Inflammatory macrophage treated with lipopolysaccharide for 4 hours (primary cell): ENCODE measurements at places on chromosomes 16 and 17.

- no peak for DNase-seq
These were observed 8.6 kb upstream of the MYLK3 start for GRCh38 chr16:46756772-46757171.

GRCh38 chr17:55161935-55162555 lies 102.7 kb upstream of the HLF start:
- DNase-seq = no peak

- DNase-seq = no peak
These were observed 100.1 kb downstream of the MARF1 start for GRCh38 chr16:15542734-15543347.

GRCh38 chr16:80345701-80346100 lies 195.1 kb upstream of the DYNLRB2 start:
- DNase-seq = no peak

GRCh38 chr16:87706278-87707000 lies 59.3 kb downstream of the KLHDC4 start:
- no peak for DNase-seq

DNA sequence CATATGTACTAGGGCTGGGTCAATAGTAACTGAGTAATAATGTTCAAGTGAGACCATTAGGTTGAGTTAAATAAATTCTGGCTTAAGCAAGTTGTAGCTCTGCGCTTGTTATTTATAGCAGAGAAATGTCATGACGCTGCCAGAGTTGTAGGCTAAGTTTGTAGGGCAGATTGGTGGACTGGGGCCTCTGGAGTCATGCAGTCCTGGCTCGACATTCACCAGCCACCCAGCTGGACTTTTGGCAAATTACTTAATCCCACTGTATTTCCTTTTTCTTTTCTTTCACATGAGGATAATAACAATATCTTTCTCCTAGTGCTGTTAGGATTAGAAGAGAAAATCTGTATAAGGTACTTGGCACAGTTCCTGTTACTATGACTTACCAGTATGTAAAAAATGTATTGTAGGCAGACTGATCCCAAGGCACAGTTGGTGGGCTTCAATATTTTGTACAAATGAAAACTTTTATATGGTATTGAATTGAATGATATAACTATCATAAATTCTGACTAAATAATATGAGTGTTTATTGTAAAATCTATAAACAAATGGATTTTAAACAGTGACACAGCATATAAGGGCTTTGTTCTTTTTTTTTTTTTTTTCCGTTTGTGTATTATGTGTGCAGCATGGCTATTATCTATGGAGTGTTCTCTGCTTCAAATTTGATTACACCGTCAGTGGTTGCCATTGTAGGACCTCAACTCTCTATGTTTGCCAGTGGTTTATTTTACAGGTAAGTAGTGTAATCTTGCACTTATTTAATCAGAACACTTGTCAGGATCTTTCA lies 2.6 kb downstream of the MFSD11 start:
- no peak for DNase-seq

DNA sequence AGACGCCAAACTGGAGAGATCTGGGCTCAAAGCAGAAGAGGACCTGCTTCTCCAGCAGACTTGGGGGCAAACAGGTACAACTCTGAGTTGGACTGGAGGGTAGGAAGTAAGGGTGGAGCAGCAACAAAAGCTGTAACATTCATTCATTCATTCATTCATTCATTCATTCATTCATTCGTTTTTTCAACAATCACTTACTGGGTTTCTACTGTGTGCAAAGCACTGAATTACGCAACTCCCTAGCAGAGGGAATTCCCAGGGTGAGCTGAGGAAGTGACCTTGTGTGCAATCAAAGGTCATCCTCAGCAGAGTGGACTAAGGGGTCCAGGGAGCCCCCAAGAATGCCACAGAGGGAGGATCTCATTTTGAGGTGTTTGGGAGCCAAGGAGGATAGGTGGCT lies 231.1 kb upstream of the SDK2 start:
- DNase-seq = peak; percentile 66

- DNase-seq = no peak
These were observed 877.7 kb upstream of the CDH8 start for GRCh38 chr16:62913924-62914323.

DNA sequence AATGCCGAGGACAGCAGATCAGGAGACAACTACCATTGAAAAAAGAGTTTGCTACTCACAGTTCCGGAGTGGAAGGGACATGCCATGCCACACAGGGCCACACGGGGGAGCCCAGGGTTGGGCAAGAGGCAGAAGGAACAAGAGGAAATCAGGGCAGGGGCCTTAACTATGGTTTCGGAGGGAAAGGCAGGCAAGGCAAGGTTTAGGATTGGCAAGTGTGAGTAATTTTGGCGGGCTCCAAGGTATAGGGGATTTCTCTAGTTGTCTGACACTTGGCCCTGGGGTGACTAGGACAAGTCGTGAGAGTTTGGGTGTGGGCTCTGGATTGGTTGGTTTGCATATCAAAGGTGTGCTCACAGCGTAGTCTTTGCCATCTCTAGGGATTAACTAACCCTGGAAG lies 27.0 kb upstream of the NTN1 start:
- DNase-seq = peak; percentile 70

DNA sequence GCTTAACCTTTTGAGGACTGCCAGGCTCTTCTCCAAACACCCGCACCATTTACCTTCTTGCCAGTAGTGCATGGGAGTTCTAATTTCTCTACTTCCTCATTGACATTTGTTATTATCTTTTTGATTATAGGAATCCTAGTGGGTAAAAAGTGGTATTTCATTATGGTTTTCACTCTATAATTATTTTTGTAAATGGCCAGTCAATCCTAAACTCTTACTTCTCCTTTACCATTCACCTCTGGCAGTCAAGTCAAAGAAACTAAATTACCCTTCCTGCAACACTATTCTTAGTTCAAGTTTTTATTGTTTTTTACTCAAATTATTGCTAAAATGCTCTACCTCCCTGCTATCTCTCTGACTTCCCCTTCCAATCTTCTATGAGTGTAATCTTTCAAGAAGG lies 29.8 kb upstream of the ANKFY1 start:
- peak; percentile 2 for DNase-seq

GRCh38 chr16:1781758-1782407 lies 488 bp downstream of the SPSB3 start:
- DNase-seq = peak; percentile 30

DNA sequence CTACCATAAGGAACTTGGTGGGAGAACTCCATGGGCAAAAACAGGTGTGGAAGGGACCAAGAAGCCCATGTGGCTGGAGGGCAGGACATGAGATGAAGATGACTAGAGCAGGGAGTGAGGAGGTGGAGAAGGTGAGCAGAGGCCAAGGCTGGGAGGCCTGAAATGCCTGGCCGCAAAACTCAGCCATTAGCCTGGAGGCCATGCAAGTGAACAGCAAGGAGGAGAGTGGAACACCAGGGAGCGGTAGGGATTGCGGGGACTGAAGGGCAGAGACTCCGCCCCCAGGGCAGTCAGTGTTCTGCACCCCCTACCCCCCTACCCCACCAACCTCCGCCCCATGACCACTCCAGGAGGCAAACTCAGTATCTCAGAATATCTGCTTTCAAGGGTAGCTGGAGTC lies 17.0 kb downstream of the BCL7C start:
- no peak for DNase-seq

DNA sequence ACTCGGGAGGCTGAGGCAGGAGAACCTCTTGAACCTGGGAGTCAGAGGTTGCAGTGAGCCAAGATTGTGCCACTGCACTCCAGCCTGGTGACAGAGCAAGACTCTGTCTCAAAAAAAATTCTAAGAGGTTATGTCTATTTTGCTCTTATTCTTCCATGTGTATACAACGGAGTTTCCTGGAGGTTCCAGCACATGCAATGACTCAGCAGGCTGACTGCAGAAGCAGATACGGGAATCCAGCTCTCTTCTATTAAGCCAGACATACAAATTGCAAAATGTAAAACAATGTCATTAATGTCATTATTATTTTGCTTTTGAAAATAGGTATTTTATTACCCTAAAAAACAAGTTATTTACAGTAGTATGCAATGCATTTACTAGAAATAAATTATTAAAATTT lies 18.4 kb downstream of the MIEF2 start:
- DNase-seq = no peak

GRCh38 chr17:50479522-50480141 lies 972 bp downstream of the RSAD1 start:
- DNase-seq = peak; percentile 76

DNA sequence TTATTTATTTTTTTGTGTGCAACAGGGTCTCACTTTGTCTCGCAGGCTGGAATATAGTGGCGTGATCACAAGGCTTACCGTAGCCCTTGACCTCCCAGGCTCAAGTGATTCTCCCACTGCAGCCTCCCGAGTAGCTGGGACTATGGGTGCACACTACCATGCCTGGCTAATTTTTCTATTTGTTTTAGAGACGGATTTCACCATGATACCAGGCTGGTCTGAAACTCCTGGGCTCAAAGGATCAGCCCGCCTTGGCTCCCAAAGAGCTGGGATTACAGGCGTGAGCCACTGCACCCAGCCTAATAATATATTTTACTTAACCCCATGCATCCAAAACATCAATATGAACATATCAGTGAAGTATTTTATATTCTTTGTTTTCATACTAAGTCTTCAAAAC lies 2.0 kb downstream of the CCDC200 start:
- DNase-seq = no peak

DNA sequence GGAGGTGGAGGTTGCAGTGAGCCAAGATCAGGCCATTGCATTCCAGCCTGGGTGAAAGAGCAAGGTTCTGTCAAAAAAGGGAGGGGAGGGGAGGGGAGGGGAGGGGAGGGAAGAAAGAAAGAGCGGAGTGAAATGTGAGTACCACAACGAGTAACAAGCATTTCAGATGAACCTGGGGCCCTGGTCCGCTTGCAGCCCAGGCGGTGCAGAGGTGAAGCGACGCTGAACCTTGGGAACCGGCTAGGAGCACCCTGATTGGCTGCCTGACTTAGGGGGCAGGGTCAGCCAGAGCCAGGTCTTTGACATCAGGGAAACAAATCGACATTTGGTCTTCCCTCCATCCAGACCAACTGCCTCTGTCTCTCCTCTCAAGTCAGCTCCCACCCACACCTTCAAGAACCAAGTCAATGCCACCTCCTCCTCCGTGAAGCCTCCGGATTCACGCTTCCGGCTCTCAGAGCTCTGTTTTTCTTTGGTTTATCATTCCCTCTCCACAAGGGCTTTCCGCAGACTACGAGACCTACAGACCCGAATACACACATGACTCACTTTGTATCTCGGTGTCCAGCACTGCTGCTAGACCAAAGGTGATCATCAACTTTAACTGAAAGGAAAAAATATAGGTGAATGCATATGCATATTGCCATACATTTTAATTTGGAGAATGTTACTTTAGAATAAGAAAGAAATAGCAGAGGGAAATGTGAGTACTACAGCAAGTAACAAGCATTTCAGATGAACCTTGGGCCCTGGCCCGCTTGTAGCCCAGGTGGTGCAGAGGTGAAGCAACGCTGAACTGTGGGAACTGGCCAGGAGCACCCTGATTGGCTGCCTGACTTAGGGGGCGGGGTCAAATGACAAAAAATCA lies 19.3 kb downstream of the OR1F1 start:
- DNase-seq = no peak

DNA sequence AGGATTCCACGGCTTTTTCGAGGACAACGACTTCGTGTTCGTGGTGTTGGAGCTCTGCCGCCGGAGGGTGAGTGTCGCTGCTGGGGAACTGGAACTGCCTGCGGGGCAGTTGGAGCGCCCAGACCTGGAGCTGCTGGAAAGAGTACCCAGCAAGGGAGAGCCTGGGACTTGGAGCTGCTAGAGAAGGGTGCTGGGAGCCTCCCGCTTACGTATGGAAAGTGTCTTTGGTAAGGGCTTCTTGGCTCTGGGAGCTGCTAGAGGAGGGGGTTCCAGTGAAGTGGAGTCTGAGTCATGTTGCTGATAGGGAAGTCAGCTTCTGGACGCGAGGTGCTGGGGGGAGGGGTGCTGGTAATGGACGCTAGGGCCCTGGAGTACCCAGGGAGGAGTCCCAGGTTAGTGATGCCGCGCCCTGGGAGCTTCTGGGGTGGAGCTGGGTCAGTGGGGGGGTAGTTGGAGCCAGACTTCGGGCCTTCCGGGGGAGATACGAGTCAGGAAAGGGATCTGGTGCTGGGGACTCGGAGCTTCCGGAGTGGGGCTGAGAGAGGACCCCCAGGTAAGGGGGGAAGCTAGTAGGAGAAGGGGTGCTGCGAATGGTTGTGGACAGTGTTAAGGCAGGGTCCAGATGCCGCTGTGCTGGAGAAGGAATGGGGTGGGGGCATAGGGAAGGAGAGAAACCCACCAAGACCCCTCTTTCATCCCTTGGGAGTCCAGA lies 741 bp downstream of the PLK1 start:
- peak; percentile 29 for DNase-seq

GRCh38 chr17:28045304-28045703 lies 2.8 kb downstream of the NLK start:
- no peak for DNase-seq

- no peak for DNase-seq
These were observed 234.2 kb downstream of the TOX3 start for GRCh38 chr16:52312716-52313115.

DNA sequence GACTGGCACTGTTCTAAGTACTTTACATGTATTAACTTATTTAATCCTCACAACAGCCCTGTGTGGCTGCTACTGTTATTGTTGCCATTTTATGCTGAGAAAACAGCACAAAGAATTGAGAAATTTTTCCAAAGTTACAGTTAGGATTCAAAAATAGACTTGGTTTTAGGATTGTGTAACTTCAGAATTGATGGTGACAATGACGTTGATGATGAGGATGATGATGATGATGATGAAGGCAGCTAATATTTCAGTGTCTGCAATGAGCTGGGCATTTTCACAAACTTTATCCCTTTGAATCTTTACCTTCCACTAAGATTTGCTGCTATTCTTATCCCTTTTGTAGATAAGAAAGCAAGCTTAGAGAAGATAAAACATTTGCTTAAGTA lies 22.1 kb downstream of the PRKCB start:
- DNase-seq = no peak

GRCh38 chr16:66289051-66289680 lies 77.3 kb upstream of the CDH5 start:
- DNase-seq = no peak

GRCh38 chr17:36183001-36183971 lies 6.8 kb upstream of the TBC1D3B start:
- peak; percentile 92 for DNase-seq

- no peak for DNase-seq
These were observed 70.6 kb downstream of the KATNIP start for GRCh38 chr16:27620541-27620940.

DNA sequence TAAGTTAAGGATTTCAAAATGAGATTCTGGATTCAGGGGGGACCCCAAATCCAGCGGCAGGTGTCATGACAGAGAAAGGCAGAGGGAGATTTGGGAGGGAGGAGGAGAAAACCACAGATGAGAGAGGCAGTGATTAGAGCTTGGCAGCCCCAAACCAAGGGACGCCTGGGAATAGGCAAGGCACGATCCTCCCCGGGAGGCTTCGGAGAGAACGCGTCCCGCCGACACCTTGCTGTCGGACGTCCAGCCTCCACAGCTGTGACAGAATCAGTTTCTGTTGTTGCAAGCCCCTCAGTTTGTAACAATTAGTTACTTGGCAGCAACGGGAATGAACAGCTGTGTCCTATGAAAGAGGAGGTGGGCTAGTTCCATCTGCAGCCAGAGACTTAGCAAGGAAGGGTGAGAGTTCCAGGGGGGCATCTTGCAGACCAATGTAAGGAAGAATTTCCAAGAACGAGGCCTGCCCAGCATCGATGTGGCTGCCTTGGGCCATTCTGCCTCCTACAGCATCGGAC lies 110.7 kb upstream of the SDK2 start:
- DNase-seq = no peak
